ENCODE measurements at places on chromosomes 3 and 15.

GRCh38 chr3:105118905-105119304 lies 247.8 kb upstream of the ALCAM start:
- no peak for DNase-seq

- no peak for DNase-seq
These were observed 81.1 kb downstream of the CHSY1 start for GRCh38 chr15:101170568-101171350.

DNA sequence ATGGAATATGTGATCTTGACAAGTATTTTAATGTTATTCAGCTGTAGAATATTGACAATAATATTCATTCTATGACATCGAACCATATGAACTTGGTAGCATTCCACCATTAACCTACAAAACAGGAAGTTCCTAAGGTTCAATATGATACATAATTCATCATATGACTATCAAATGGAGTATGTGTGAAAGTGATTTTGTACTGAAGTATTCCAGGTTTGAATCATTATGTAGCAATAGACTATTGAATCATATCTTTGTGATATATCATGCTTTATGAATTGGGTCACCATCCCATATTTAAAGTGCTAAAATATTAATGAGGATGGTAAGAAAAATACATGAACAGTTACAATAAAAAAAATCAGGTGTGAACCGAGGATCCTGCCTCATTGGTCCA lies 95.1 kb downstream of the TP63 start:
- no peak for DNase-seq

DNA sequence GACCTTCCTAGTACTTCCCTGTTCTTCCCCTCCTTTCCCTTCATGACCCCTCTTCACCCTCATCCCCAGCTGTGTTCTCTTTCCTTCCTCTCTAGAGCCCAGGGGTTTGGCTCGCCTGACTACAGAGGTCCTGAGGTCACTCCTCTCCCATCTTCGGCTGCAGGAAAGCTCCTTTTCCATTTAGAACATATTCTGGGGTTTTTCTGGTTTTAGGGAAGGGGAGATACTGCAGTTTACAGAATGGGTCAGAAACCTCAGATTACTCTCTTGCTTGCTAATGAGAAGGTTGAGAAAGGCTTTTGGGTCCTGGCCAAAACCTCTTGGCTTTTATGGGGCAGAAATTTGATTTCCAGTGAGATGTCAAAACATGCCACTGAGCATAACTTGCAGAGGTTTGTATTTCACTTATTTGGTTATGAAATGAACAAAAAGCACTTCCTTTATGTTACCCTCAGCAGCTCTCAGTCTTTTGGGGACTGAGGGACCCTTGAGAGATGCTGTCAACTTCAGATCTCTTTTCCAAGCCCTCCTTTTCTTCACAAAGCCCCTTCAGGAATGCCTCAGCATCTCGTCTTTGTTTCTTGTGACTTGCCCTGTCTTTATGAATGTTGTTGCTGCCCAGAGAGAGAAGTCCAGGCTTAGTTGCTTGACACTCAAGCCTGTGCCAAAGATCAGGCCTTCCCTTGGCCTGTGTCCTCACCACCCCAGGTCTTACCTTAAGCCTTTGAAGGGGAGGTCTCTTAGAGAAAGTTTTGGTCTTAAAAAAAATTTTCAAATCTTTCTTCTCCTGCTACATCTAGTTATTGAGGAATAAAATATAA lies 121.7 kb upstream of the TPM1 start:
- no peak for DNase-seq

DNA sequence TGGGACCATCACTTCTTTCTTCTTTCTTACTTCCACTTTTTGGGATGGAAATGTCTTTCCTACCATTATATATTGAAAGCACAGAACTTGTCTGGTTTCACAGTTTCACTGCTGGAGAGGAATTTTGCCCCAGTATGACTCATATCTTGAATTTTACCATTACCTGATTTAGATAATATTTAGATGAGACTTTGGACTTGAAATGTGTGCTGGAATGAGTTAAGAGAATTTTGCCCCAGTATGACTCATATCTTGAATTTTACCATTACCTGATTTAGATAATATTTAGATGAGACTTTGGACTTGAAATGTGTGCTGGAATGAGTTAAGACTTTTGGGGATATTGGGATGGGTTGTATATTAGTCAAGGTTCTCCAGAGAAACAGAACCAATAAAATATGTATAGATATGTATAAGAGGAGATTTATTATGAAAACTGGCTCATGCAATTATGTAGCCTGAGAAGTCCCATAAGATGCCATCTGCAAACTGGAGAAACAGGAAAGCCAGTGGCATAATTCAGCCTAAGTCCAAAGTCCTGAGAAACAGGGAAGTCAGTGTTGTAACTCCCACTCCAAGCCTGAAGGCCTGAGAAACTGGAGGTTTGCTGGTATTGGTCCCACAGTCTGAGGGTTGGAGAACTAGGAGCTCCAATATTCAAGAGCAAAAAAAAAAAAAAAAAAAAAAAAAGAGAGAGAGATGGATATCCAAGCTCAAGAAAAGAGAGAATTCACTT lies 1029.2 kb downstream of the EPHA3 start:
- no peak for DNase-seq

GRCh38 chr15:78455749-78456148 lies 17.7 kb downstream of the IREB2 start:
- no peak for DNase-seq

DNA sequence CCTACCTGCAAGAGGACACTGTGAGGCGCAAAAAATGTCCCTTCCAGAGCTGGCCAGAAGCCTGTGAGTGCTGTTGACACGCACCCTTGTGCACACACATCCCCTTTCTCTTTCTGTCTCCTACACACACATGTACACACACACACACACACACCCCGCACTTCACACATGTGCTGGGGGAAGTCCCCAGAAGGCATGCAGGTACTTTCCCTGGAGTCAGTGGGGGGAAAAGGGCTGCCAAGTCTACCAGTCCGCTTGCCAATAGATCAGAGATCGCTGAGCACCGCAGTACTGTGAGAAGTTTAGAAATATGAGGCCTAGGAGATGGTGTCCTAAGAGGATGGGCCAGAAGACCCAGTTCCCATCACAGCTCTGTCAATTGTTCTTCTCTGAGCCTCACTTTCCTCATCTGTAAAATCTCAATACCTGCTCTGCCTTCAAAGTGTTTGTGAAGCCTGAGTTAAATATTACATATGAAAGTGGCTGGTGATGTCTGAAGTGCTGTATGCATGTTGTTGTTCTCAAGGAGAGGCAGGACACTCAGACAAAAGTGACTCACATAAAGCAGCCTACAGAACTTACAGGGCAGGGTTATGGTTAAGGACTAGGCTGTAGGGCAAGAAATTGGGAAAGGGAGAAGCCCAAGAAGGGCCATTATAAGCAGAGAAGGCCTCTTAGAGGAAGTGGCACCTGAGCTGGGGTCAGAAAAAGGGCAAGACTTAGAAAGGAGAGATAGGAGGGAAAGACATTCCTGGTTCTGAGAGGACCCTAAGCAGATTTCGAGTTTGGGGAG lies 6.8 kb downstream of the IL17RE start:
- no peak for DNase-seq

DNA sequence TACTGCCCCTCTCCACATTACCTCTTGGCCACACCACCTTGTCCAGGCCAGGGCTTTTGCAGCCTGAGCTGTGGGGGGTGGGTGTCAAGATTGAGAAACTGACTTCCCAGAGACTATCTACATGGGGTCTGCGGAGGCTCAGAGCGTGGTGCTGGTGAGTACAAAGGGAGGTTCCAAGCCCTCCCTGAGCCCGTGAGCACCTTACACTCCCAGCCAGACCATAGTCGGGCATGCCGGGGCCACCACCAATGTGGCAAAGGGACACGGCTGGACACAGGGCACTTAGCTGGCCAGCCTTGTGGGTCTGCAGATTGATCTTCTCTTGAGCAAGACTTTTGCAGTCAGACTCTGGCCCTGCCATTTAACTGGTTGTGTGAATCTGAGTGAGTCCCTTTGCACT lies 74.1 kb upstream of the GATA2 start:
- no peak for DNase-seq

- DNase-seq: no peak
These were observed 278.4 kb downstream of the GBE1 start for GRCh38 chr3:81483046-81483445.

- DNase-seq: no peak
These were observed 23.5 kb downstream of the PTH1R start for GRCh38 chr3:46901061-46901460.

GRCh38 chr15:87145696-87146095 lies 1066.0 kb downstream of the AGBL1 start:
- no peak for DNase-seq

DNA sequence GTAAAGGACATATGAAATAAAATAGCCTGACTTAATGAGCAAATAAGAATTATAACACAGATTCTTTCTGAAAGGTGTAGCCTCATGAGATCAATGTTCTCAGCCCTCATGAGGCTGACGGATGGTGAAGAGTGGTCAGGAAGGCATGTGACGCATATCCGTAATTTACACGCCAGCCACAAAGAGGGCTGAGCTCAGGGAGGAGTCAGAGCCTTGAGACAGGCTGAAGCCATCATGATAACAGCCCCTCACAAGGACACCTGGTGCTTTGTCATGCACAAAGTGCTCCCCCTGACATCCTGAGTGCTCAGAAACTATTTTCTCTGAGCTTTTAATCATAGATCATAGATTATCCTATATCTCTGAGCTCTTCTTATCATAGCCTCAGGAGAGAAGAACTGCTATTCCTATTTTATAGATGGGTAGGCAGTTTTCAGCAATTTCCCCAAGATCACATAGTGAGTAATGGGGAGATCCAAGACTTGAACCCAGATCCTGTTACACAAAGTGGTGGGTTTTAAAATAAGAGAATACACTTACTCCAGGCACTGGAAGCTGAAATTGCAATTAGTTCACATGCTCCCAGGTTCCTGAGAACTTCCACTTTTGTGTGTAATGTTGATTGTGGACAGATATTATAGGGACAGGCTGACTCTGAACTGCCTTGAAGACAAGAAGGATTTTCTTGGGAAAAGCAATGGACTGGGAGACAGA lies 267.1 kb downstream of the RPLP1 start:
- DNase-seq: no peak

GRCh38 chr3:114586119-114586518 lies 292.3 kb downstream of the TIGIT start:
- DNase-seq: no peak

GRCh38 chr3:108410531-108410984 lies 99.8 kb downstream of the MYH15 start:
- DNase-seq: no peak

- DNase-seq: no peak
These were observed 165.0 kb downstream of the CD47 start for GRCh38 chr3:107925851-107926250.

GRCh38 chr3:146247911-146248310 lies 3.0 kb downstream of the PLSCR4 start:
- DNase-seq: no peak

DNA sequence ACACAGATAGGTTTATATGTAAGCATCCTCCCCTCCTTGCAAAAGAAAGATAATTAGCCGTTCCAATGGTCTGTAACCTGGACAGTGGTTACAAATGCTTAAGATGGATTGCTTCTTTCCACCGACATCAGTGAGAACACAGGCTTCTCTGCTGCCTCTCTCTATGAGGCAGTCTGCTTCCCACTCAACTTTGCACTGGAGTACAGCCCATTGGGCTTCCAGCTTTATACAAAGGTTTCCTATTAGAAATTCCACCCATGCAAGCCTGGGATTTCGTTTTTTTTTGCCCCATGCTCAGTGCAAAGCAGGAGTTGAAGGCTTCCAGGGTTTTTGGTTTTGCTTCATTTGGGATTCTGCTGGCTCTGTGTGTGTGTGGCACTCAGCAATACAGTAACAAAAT lies 47.3 kb upstream of the C3orf22 start:
- DNase-seq: no peak
